ENCODE measurements at places on chromosomes 4 and X.

DNA sequence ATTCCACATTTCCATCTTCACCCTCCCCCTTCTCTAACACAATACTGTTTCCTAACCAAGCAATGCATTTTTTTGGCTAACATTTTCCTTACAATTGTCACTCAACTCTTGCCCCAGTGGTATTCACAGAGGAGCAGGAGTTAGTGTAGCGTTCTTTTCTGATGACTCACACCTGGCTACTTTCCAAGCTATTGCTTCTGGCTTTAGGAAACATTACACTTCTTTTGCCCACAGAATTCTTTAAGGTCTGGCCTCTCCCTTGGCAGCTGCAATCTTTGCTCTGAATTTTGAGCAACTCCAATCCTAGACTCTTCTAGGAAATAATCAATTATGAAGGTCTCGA lies 27.5 kb upstream of the PDGFC start:
- DNase-seq, result no peak

DNA sequence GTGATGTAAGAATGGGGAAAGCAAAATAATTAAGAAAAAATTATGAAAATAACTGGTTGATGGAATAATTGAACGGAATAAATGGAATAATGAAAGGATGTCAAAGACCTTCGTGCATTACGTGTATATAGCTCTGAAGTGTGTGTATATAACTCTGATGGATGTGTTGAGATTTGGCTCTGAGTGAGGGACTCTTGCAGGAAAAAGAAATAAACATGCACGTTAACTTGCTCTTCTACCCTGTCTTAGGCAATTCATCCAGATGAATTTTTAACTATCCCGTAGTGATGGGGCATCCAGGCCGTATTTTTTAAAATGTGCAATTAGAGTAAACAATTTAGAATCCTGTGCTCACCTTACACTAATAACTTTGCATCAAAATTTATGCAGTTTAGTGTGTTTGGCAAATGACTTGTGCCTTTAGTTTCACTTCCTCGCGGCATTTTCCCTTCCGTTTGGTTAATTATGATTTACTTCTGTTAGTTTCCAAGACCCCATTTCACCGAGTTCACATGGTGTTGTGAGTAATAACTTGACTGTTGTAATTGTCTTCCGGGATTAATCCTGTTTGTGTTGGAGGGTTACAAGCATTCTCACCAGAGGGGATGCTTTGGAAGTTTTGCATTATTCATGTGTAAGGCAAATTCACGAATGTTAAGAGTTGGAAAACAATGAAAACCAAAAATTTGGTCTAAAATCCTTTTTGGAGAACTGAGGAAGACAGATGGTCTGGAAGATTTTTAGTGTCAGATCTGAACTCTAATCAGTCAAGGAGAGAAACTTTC lies 256.5 kb upstream of the FAT1 start:
- DNase-seq, result no peak

GRCh38 chr4:158624889-158625478 lies 46.7 kb downstream of the C4orf46 start:
- DNase-seq, result no peak

DNA sequence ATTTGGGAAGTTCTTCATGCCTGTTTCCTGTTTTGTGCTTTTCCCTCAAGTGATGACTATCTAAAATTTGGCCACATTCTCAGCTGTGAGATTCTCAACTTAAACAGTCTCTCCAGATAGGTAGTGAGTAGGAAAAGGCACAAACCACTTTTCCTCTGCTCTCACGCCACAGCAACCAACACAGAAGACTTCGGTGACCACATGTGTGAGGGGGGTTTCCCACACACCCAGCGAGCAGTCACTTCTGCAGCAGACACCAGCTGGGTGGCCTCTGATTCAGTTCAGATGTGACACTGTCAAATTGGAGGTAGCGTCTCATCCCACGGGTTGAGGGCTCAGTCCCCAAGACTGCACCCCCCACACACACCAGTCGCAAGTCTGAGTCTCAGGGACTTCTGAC lies 25.1 kb upstream of the CLDN34 start:
- DNase-seq, result no peak

DNA sequence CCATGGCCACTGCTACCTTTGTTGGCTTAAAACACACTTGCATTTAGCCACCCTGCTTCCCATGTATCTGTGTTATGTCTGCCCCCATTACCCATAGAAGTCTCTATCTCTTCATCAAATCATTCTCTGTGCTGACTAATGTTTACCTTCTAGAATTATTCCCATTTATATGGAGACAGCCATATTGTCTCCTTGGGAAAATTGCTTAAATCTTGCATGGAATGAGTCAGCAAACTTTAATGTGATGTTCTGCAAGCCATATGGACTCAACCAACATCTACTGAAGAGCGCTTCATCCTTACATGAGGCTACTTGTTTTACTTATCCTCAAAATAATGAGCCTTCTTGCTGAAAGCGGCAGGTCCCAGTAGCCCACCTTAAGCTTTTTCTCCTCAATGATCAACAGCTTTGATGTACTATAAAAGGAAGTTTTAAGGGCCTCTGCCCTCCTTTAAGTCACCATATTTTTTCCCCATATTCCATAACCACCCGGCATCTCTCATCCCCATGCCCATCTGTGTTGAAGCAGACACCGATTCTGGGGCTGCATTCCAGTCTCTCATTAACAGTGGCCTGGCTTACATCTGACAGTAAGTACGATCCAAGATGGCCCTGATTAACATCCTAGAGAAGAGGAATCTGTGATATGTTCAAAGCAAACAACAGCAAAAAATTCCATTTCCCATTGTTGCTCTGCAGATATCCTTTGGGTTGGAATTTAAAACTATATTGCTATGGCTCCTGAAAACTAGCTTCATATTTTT lies 130.4 kb downstream of the ARHGAP6 start:
- DNase-seq, result no peak

GRCh38 chr4:146072376-146072775 lies 103.1 kb upstream of the LSM6 start:
- DNase-seq, result no peak

GRCh38 chrX:47590984-47591383 lies 8.7 kb downstream of the TIMP1 start:
- no peak for DNase-seq

All from D721Med (cell line).